ENCODE measurements at places on chromosomes 1 and 21.

DNA sequence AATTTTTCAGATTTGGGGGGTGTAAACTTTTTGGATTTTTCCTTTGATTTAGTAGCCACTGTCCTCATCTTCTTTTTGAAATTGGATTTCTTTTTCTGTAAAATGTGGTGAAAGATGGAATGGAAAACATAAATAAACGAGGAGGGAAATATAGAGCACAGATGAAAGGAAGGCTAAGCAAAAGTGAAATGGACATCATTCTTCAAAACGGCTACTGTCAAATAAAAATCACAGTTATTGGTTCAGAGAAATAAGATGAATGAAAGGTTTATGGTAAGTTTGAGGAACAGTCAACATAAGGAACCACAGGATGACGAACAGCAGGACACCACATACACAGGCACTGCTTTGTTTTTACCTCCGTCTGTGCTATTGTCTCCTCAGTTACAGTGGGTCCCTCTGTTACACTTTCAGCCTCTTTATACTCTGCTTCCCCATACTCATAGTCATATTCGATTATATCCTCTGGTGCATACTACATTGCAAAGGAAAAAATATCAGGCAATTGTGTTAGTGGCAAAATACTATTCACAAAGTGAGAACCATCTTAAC, 82.4 kb downstream of the COL11A1 start:
- DNase-seq = no peak

- no peak for DNase-seq
These were observed 595 bp upstream of the DDR2 start for GRCh38 chr1:162631546-162632191.

GRCh38 chr1:201307760-201308499, 24.6 kb downstream of the PKP1 start:
- DNase-seq = no peak

DNA sequence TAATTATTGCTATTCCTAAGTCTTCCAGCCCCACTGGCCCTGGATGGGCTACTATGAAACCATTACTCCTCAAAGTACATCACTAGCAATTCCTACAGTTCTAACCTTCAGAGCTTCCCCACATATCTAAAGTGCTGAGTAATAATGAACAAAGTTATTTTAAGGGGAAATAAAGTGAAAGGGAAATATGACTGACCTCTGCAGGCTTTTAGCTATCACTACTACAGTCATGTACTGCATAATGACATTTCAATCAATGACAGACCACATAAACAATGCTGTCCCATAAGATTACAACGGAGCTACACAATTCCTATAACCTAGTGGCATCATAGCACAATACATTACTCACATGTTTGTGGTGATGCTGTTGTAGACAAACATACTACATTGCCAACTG, 32.5 kb upstream of the ASPM start:
- DNase-seq = no peak

DNA sequence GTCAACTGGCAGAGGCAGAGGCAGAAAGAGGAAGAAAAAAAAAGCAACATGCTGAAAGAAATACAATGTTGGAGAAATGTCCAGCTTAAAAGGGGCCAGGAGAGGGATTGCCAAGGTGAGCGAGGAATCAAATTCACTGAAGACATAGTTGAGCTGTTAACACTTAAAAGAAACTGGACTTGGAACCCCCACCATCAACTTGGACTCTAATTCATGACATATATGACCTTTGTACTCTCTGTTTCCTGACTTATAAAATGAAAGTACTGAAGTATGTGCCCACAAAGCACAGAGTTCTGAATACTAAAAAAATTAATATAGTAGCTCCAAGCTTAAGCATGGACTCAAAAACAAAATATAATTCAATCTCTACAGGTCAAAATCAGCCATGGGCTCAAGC, 16.1 kb downstream of the PRR9 start:
- no peak for DNase-seq

- DNase-seq = no peak
These were observed 14.3 kb upstream of the LSM10 start for GRCh38 chr1:36411674-36412648.

- DNase-seq = no peak
These were observed 88.5 kb upstream of the ACTRT2 start for GRCh38 chr1:2932671-2933350.

DNA sequence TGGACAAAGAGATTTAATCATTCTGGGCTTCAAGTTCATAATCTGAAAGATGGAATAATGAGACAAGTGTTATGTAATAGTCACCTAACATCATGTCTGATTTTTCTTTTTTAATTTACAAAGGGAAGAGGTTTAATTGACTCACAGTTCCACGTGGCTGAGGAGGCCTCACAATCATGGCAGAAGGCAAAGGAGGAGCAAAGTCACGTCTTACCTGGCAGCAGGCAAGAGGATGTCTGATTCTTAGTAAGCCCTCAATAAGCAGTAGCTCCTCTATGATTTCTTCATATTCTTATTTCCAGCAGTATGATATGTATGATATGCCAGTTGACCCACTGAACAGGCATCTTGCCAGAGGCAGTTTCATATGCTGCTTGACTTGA, 152.7 kb downstream of the S1PR1 start:
- no peak for DNase-seq

GRCh38 chr1:26790551-26790953, 2.8 kb downstream of the PIGV start:
- DNase-seq = no peak

GRCh38 chr1:77643456-77643855, 39.0 kb downstream of the ZZZ3 start:
- DNase-seq = no peak

DNA sequence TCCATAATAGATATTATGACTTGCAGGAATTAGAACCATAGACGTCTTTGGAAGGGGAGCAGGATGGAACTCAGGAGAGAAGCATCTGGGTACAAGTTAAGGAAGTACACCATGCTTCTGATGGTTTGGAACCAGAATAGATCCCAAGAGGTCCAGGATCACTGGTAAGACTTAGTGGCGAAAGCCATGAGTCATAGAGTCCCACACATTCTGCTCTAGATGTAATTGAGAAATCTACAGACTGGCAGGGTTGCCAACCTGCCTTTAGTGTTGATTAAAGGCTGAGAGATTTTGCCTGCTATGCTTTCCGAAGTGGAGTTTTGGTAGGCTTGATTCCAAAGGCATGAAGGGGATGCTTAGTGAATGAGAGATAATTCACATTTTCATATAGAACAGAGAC, 57.1 kb upstream of the C1orf87 start:
- no peak for DNase-seq

GRCh38 chr1:212295579-212295978, 10.4 kb downstream of the PPP2R5A start:
- no peak for DNase-seq

GRCh38 chr1:203046984-203047630, 20.8 kb downstream of the PPFIA4 start:
- DNase-seq = no peak

DNA sequence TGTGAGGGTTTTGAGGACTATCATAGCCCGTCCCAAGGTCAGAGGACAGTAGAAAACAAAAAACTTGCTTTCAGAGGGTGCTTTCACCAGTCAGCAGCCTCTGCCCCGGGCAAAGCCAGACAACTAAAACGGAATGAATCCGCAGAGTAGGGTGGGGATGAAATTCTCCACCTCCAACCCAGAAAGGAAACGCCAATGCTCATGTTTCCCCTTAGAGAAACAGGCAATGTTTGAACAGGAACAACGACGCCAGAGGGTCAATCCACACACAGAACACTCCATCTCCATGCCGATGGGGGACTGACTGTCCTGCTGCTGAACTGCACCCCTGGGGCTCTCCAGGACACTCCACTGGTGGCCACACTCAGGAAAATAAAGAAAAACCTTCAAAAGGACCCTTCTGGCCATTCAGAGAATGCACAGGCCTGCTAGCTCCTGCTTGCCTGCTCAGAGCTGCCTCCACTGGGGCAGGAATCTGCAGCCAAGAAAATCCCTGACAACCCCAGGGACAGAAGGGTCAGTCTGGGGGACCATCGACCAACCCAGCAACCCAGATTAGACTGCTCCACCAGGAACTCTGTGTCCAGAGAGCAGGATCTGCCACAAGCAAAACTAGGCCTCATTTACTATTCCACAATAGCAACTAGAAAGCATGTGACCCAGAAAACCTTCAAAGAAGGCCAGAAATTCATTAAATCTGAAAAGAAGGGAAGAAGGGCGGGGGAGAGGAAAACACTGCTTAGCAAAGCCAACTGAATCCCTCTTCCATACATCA, 116.0 kb downstream of the TOMM20 start:
- no peak for DNase-seq

DNA sequence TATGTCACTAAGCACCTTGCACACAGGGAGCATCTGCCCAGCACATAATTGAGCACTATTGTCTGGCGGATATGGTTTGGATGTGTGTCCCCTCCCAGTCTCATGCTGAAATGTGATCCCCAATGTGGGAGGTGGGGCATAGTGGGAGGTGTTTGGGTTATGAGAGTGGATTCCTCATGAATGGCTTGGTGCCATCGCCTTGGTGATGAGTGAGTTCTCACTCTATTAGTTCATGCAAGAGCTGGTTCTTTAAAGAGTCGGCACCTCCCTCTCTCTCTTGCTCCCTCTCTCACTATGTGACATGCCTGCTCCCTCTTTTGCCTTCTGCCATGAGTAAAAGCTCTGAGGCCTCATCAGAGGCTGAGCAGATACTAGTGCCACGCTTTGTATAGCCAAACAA, 9.5 kb downstream of the CTSK start:
- no peak for DNase-seq

- DNase-seq = no peak
These were observed 123.6 kb downstream of the DSCAM start for GRCh38 chr21:40723317-40723716.

GRCh38 chr1:200951016-200951415, 56.3 kb downstream of the INAVA start:
- no peak for DNase-seq

DNA sequence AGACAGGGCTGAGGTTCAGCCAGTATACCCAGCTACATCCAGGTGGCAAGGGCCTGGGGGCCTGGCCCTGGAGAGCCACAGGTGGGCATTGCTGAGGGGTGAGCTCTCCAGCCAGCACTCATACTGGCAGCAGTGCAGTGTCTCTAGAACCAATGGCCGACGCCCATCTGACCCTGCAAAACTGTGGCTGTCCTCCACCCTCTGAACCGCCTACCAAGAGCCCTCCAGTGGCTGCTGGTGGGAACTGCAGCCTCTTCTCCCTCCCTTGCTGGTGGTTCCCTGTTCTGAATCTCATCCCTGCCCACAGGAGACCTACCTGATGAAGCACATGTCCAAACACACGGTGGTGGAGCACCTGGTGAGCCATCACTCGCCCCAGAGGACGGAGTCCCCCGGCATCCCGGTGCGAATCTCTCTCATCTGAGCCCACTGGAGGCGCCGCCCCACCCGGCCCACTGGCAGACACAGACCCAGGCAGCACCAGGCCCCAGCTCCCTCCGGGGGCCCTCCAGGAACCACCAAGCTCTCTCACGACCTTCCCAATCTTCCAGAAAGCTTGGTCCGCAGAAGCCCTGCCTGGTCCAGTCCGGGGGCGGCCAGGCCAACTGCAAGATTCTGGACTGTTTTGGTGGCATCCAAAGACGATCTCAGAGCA, 22.1 kb downstream of the A3GALT2 start:
- DNase-seq = peak; percentile 60

All from activated CD8-positive, alpha-beta memory T cell treated with anti-CD3 and anti-CD28 coated beads, Interleukin-2, amount 50 U/mL, for 4 hours (primary cell).